ENCODE measurements at places on chromosomes 5 and 9. TPM values are rescaled to one million over a fixed set of nuclear protein-coding genes. Genes with fewer than 3 reads are reported as not detected.

Gene PAEP
- total RNA-seq, result not detected

Gene ANKRD18B
- not detected for total RNA-seq

Gene CCDC69
- total RNA-seq, result 173 TPM

Gene AHRR
- total RNA-seq, result 0.55 TPM

Gene F2RL2
- 1.5 TPM for total RNA-seq

Gene HDAC3
- total RNA-seq, result 81.4 TPM

- no peak overlapping the region for H3K27ac ChIP-seq
- H3K4me3 ChIP-seq, result no peak overlapping the region
- H3K36me3 ChIP-seq, result no peaks in the 10 kb centered on the region
Observed at GRCh38 chr5:15007646-15008045, 136.1 kb upstream of the ANKH start.

GRCh38 chr5:181186986-181187499 lies 18.0 kb downstream of the TRIM7 start:
- H3K27me3 ChIP-seq, result no peaks in the 10 kb centered on the region
- peak overlapping the region; percentile 75 for H3K27ac ChIP-seq
- peaks cover 22% of the 10 kb centered on the region for H3K4me1 ChIP-seq
- no peak for DNase-seq
- H3K4me3 ChIP-seq, result no peak overlapping the region
- no peaks in the 10 kb centered on the region for H3K36me3 ChIP-seq

DNA sequence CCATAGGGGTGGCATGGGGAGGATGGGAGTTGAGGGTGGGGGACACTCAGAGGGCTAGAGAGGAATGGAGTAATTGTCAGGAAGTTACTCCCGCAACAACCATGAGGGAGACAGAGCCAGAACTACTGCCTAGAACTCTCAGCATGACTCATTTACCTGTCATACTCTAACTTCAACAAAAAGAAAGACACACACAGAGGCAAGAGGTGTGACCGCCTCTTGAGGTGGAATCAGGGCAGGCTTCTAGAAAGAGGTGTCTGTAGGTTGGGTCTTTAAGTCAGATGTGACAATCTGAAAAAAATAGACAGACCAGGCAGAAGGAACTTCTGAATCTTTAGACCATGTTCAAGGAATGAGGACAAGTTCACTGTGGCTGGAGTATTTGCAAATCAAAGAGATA lies 73.4 kb downstream of the GABBR2 start:
- no peak for DNase-seq
- no peaks in the 10 kb centered on the region for H3K36me3 ChIP-seq
- H3K27ac ChIP-seq, result no peak overlapping the region
- H3K27me3 ChIP-seq, result no peaks in the 10 kb centered on the region

DNA sequence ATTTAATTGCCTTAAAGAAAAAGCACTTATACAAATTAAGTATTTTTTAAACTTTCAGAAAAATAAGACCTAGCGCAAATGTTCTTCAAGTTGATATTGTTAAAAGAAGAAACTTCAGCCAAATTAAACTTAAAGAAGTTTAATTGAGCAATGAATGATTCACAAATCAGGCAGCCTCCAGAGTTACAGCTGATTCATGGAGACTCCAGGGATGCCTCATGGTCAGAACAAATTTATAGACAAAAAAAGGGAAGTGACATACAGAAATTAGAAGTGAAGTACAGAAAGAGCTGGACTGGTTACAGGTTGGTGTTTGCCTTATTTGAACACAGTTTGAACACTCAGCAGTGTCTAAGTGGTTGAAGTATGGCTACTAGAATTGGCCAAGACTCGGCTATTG lies 60.3 kb downstream of the CDKN2A start:
- H3K4me1 ChIP-seq, result no peaks in the 10 kb centered on the region
- no peak for DNase-seq
- no peak overlapping the region for H3K4me3 ChIP-seq
- no peaks in the 10 kb centered on the region for H3K27me3 ChIP-seq
- H3K27ac ChIP-seq, result no peak overlapping the region
- no peaks in the 10 kb centered on the region for H3K36me3 ChIP-seq

DNA sequence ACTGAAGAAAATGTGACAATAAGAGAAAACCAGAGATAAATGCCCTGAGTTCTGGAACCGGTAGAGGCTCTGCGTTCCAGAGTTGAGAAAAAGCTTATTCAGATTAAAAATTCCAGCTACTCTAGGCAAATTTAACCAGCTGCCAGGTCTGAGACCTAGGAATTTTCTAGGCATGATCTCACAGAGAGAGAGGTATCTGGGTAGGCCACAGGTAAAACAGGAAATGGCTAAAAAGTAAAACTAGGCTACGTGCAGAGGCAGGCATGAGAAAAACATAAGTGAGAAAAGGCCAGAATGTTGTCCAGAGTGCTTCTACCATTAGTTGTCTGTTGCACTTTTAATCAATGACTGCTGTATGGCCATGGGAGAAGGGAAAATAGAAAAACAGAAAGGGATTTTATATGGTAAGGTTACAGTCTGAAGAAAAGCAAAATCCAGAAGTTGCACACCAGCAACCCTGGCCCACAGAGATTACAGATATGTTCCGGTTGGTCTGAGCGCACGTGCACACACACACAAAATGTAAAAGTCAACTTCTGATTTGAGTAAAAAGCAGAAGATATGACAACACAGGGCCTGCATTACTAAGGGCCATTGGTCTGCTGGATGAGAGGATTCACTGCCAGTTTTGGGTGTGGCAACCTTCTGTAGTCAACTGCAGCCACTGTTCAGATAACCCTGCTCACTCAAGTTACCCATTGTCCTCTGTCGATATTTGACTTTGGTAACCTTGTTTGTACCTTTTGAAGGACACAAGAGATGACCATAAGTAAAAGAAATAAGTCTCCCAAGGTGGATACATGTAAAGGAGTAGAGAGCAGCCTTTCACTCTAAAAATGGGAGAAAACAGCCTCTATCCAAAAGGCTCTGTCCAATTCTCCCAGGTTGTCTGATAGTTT lies 266.0 kb downstream of the DTWD2 start:
- no peak overlapping the region for H3K4me3 ChIP-seq
- H3K36me3 ChIP-seq, result no peaks in the 10 kb centered on the region
- H3K27ac ChIP-seq, result no peak overlapping the region
- H3K4me1 ChIP-seq, result no peaks in the 10 kb centered on the region
- DNase-seq, result no peak

DNA sequence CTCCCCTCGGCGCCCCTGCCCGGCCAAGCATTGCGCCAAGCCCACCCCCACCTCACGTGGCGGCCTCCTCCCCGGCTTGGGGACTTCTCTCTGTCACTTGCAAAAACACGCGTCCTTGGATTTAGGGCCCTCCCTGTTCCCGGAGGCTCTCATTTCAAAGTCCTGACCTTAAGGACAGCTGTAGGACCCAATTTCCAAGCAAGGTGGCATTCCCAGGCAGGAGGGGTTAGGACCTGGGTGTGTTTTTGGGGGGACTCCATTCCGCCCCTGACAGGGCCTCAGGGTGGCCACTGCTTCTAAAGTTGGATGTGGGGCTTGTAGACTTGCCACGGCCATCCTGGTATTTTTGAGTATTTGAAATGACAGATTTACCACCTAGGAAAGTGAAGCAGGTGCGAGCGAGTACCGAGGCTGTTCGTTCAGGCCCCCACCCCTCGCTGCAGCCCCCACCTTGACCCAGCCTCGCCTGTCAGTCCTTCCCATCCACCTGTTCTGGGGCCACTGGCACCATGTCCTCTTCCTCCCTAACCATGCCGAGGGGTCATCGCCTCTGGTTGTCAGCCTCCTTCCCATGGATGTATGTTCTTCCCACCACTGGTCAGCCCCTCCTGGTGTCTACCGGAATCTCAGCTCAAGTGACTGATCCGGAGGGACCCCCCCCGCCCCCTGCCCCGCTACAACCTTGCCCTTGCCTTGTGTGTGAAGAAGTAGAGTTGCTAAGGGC lies 52.4 kb downstream of the MRPL36 start:
- H3K27me3 ChIP-seq, result no peaks in the 10 kb centered on the region
- no peak overlapping the region for H3K4me3 ChIP-seq
- H3K36me3 ChIP-seq, result no peaks in the 10 kb centered on the region
- H3K27ac ChIP-seq, result no peak overlapping the region
- H3K4me1 ChIP-seq, result no peaks in the 10 kb centered on the region

GRCh38 chr5:93161661-93162654 lies 419.1 kb downstream of the NR2F1-AS1 start:
- no peak overlapping the region for H3K4me3 ChIP-seq
- H3K27me3 ChIP-seq, result no peaks in the 10 kb centered on the region
- no peak for DNase-seq

DNA sequence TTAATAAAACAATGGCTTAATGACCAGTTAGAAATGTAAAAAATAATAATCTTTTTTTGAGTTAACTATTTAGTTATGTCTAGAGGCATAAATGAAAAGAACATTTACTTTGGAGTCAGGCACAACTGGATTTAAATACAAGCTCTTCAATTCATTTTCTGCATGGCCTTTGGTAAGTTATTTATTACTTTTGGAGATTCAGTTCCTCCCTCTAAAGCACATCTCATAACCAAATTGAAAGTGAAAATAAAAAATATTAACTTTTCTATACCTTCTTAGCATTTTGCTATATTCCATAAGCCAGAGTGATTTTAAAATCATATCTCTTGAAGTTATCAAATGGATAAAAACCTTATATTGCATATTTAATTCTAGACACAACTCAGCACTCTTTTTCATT lies 434.9 kb upstream of the SMARCA2 start:
- no peaks in the 10 kb centered on the region for H3K36me3 ChIP-seq
- H3K27me3 ChIP-seq, result no peaks in the 10 kb centered on the region
- H3K4me3 ChIP-seq, result no peak overlapping the region
- H3K27ac ChIP-seq, result no peak overlapping the region

GRCh38 chr9:130522233-130522808 lies 57.1 kb upstream of the FUBP3 start:
- no peaks in the 10 kb centered on the region for H3K36me3 ChIP-seq
- no peaks in the 10 kb centered on the region for H3K4me1 ChIP-seq

GRCh38 chr5:59562756-59563389 lies 330.7 kb downstream of the PDE4D start:
- no peak overlapping the region for H3K4me3 ChIP-seq
- no peak for DNase-seq
- H3K27me3 ChIP-seq, result no peaks in the 10 kb centered on the region
- H3K27ac ChIP-seq, result no peak overlapping the region

DNA sequence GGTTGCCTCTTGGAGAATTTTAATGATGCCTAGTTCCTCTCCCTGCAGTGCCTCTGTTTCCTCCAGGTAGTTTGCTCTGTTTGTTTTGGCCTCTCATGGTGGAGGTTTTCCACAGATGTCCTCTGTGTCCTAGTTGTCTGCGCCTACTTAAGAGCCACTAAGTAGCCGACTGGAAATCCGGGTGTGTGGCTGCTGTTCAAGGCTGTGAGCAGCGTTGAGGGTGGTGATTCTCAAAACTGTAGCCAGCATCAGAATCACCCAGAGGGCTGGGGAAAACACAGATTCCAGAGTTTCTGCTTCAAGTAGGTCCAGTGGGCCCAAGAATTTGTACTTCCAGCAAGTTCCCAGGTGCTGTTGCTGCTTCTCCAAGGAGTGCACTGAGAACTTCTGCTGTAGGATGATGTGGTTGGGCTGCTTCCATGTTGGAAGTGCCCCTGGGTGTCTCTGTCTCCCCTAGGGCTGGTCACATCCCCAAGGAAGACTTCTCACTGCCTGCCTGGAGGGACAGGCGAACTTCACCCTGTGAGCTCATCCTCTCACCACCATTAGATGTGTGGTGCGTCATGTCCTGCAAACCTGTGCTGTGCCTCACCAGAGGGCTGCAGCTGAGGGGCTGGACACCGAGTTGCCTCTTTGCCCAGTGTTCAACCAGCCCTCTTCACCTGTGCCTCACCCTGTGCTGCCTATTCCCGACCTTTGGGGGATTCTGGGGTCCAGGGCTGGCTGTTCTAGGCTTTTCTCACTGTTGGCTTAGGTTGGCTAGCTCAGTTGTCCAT lies 34.8 kb downstream of the SECISBP2 start:
- peaks cover 83% of the 10 kb centered on the region for H3K36me3 ChIP-seq
- no peaks in the 10 kb centered on the region for H3K27me3 ChIP-seq
- H3K4me1 ChIP-seq, result peaks cover 27% of the 10 kb centered on the region
- no peak overlapping the region for H3K4me3 ChIP-seq
- peak overlapping the region; percentile 67 for H3K27ac ChIP-seq

GRCh38 chr5:55582256-55582655 lies 47.5 kb upstream of the PLPP1 start:
- no peaks in the 10 kb centered on the region for H3K36me3 ChIP-seq
- H3K4me1 ChIP-seq, result no peaks in the 10 kb centered on the region
- H3K27me3 ChIP-seq, result no peaks in the 10 kb centered on the region

DNA sequence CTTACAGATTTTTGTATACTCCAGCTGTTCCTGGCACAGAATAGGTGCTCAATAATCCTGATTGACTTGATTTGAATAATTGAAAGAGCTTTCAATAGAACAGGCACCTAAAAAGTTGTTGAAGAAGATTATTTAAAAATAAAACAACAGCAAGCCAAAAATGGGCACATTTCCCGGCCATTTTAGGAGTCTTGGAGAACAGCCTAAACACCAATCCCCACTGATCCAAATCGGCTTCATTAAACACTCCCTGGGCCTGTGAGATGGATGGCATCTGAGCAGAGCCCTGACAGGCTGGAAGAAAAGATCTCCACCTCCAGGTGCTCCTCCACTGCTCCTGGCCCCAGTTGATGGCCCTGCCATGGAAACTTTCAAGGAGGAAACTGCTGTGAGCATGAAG lies 213.3 kb downstream of the MAN2A1 start:
- no peak overlapping the region for H3K27ac ChIP-seq
- H3K36me3 ChIP-seq, result no peaks in the 10 kb centered on the region
- no peaks in the 10 kb centered on the region for H3K4me1 ChIP-seq
- no peak overlapping the region for H3K4me3 ChIP-seq
- no peaks in the 10 kb centered on the region for H3K27me3 ChIP-seq

DNA sequence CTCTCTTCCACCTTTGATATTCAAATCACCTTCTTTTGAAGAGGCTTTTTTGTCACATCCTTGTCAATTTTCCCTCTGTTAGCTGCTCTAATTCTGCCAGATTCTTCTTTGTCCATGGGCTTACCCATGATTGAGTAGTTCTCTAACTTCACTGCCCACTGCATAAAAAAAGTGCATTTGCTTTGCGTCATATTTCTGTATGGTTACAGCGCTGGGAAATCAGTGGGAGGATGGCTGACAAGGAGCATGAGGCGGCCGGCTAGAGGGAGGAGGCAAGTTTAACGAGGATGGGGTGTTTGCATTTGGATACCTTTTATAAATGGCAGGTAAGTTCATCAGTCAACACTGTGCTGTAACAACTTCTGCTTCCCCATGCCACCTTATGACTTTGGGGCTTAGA lies 116.5 kb upstream of the LHFPL2 start:
- H3K27me3 ChIP-seq, result no peaks in the 10 kb centered on the region
- H3K36me3 ChIP-seq, result no peaks in the 10 kb centered on the region
- H3K27ac ChIP-seq, result no peak overlapping the region
- H3K4me3 ChIP-seq, result no peak overlapping the region

GRCh38 chr5:56871777-56872176 lies 37.6 kb upstream of the SETD9 start:
- H3K27ac ChIP-seq, result no peak overlapping the region
- no peaks in the 10 kb centered on the region for H3K27me3 ChIP-seq
- DNase-seq, result no peak
- H3K4me1 ChIP-seq, result no peaks in the 10 kb centered on the region

Measured in adrenal gland (tissue), 19 donors.